H7 (cell line): ENCODE measurements at places on chromosomes 1 and 21.

GRCh38 chr1:179954493-179955286, at the start of gene CEP350:
CEP350 (plus strand) TSS chr1:179954810; CDS start chr1:179986182, 31,372 bp downstream.
- DNase-seq = peak; percentile 87

DNA sequence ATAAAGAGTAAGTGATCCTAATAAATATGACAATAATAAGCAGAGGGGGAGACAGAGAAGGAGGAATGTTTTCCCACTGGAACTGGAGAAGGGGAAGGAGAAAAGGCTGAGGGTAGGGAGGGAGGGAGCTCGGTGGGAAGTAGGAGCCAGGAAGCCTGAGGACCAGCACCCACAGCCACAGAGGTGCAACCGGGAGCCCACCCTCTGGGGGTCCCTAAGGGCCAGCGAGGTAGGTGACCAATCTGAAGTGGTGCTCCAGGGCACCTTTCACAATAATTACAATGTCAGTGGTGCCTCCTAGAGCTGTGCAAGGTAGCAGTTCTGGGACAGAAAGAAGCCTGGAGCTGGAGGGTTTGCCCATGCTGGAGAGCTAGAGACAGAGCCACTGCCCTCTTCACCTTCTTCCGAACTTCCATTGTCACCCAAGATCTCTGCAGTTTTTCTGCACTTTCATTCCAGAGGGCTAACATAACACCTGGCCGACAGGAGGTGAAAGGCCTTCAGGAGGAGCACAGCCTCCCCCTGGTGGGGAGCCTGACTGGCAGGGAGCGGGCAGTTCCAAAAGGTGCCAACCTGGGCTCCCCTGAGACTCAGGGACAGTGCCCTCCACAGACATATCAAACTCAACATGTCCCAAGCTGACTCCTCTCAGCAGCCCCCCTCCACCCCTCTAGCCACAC, 4.1 kb upstream of the AHCYL1 start:
- peak; percentile 79 for DNase-seq

DNA sequence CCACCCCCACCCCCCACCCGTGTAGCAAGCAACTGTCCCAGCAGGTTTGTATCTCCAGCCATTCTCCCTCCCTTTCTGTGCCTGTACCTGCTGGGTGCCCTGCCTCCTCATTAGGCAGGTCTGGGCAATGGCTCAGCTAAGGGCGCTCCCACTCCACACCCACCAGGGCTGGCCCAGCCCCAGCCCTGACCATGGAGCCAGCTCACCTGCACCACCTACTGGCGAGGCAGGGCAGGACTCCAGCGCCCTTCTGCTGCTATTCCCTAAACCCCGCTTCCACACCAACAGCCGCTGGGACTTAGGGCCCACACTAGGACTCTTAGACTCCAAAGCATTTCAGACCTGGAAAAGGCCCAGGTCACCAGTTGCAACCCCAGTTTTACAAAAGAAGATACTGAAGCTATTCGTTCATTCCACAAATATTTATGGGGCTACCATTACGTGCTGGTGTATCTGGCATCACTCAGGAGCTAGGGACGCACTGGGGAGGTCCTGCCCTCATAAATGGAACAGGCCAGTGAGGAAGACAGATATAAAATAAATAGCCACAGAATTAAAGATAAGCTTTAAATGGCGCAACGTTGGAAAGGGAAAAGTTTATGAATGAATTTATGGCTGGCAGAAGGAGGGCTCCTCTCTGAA, 24.0 kb downstream of the PGLYRP3 start:
- peak; percentile 87 for DNase-seq

DNA sequence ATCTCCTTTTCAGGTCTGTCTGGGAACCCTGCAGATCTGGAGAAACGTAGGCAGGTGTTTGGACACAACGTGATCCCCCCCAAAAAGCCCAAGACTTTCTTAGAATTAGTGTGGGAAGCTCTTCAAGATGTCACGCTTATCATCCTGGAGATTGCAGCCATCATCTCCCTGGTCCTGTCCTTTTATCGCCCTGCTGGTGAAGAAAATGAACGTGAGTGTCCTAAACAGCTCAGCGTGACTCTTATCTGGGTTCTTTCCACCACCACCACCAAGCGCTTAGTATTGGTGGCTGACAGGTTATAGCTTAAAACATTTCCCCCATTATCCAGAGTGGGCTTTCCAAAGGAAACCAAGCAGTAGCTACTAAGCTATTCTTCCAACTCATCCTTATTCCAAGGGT, 66.8 kb upstream of the LAX1 start:
- DNase-seq = no peak

GRCh38 chr21:15893902-15894301, 164.1 kb downstream of the USP25 start:
- DNase-seq = peak; percentile 3

GRCh38 chr1:179206812-179207211, 22.7 kb downstream of the ABL2 start:
- DNase-seq = no peak

GRCh38 chr1:157830887-157831286, 10.7 kb downstream of the CD5L start:
- DNase-seq = no peak

- DNase-seq = no peak
Observed at GRCh38 chr1:228270032-228270431, 62.2 kb downstream of the OBSCN start.

- no peak for DNase-seq
Observed at GRCh38 chr1:22503721-22504410, 52.2 kb downstream of the ZBTB40 start.

DNA sequence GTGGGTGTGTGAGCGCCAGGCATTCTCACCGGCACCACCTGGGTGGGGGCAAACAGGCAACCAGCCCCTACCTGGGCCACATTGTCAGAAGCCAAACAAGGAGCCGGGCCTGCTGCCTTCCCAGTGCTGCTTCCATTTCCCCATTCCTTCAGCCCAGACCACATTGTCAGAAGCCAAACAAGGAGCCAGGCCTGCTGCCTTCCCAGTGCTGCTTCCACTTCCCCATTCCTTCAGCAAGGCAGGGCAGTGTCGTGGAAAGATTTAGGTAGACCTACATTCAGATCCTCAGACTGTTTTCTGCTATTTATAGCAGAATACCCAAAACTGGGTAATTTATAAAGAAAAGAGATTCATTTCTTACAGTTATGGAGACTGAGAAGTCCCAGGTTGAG, 47.0 kb upstream of the EFHD2 start:
- DNase-seq = no peak

- DNase-seq = no peak
Observed at GRCh38 chr1:77545970-77546369, 136.5 kb downstream of the ZZZ3 start.

DNA sequence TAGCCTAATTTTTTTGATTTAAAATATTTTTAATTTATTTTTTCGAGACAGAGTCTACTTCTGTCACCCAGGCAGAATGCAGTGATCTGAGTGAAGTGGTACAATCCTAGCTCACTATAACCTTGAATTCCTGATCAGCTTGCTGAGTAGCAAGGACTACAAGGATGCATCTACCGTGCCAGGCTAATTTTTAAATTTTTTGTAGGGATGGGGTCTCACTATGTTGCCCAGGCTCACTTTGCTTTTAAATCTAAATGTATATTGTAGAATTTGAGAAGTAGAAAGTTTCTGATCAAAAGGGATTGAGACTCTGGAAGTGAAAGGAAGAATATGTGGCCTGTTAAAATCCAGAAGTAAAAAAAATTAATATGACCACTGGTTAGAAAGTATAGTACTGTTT, 1.6 kb downstream of the STX12 start:
- DNase-seq = no peak

DNA sequence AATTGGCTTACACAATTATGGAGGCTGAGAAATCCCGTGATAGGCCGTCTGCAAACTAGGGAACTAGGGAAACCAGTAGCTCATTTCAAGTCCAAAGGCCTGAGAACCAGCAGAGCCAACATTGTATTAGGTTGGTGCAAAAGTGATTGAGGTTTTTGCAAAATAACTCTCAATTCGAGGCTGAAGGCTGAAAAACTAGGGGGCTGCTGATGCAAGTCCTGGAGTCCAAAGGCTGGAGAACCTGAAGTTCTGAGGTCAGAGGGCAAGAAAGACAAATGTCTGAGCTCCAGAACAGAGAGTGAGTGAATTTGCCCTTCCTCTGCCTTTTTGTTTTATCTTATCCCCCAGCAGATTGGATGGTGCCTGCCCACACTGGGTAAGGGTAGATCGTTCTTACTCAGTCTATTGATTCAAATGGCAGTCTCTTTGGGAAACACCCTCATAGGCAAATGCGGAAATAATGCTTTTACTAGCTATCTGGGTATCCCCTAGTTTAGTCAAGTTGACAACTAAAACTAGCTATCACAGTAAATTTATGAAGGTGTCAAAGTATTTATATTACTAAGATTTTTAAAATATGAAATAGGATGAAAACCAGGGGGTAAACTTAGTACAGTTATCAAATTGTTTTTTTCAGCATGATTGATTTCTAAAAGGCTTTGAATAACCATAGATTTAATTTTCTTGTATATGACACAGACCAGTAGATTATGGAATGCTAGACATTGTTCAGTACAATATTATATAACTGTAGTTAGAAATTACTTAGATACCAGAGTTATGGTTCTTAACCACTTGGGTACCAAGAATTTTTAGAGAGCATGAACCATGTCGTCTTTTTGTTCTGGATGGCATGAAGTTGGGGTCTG, 15.4 kb downstream of the RABGAP1L start:
- no peak for DNase-seq

DNA sequence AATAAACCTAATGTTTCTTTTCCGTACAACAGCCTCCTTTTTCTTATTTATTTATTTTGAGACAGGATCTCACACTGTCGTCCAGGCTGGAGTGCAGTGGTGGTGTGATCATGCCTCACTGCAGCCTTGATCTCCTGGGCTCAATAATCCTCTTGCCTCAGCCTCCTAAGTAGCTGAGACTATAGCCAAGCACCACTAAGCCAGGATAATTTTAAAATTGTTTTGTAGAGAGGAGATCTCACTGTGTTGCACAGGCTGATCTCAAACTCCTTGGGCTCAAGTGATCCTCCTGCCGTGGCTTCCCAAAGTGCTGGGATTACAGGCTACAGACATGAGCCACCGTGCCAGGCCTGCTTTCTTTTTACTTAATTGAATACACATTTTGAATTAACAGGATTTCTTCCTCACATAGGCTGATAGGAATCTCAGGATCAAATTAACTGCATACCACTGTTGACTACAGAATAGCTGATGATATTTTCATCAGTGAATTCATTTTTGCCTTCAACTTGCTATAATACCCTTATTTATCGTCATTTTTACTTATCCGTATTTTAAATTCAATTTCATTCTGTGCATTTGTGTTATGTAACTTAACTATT, 2010.5 kb downstream of the NCAM2 start:
- no peak for DNase-seq

GRCh38 chr1:87197641-87198040, 131.0 kb upstream of the LMO4 start:
- no peak for DNase-seq

DNA sequence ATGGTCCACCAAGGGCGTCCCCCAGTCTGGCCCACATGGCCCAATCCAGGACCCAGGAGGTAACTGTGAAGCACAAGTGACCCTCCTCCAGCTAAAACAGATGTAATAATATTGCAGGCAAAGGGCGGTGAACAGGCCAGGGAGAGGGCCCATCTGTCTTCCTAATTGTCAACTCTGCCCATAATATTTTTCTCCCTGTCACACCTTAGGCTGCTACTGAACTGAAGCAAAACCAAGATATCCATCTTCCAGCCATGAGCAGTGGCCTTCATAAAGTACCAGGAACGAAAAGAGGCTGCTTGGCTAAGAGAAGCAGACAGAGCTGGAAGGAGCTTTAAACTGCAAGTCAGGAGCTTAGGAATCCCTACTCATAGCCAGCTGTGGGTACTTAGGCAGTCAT, 3.1 kb downstream of the KANK4 start:
- DNase-seq = no peak
